ENCODE measurements at places on chromosomes 3 and 15.

GRCh38 chr3:49785565-49786356 is 581 bp downstream of the IP6K1 start:
- DNase-seq: no peak

DNA sequence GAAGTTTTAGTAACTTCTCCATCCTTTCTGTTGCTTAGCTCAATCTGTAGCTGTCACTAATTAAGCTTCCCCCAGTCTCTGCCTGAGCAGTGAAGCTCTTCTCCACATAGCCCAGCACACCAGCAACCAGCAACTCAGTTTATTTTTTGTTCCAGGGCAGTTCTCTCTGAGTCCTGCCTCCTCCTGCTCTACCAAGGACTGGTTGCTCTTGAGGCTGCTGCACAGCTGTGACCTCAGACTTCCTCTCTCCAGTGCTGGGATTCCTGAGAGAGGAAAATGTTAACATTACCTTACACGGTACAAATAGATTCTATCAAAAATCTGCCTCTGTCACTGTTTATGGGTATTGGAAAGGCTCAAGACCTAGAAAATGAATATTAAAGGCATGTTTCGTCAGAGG is 294.7 kb downstream of the OXSM start:
- DNase-seq: no peak

- no peak for DNase-seq
Observed at GRCh38 chr3:99250821-99251355, 349.4 kb upstream of the DCBLD2 start.

DNA sequence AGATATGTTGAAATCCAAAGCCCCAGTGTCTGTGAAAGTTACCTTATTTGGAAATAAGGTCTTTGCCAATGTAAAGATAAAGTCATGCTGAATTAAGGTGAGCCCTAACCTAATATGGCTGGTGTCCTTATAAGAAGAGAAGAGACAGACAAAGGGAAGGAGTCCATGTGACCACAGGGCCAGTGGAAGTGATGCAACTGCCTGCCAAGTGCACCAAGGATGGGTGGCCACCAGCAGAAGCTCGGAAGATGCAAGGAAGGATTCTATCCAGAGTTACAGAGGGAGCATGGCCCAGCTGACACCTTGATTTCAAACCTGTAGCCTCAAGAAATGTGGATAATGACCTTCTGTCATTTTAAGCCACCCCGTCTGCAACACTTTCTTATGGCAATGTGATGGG is 35.3 kb upstream of the PGPEP1L start:
- no peak for DNase-seq

- no peak for DNase-seq
Observed at GRCh38 chr15:89781055-89781454, 4.9 kb downstream of the MESP2 start.
